ENCODE measurements at places on chromosomes 2 and 18. TPM values are rescaled to one million over a fixed set of nuclear protein-coding genes. Genes with fewer than 3 reads are reported as not detected.

DNA sequence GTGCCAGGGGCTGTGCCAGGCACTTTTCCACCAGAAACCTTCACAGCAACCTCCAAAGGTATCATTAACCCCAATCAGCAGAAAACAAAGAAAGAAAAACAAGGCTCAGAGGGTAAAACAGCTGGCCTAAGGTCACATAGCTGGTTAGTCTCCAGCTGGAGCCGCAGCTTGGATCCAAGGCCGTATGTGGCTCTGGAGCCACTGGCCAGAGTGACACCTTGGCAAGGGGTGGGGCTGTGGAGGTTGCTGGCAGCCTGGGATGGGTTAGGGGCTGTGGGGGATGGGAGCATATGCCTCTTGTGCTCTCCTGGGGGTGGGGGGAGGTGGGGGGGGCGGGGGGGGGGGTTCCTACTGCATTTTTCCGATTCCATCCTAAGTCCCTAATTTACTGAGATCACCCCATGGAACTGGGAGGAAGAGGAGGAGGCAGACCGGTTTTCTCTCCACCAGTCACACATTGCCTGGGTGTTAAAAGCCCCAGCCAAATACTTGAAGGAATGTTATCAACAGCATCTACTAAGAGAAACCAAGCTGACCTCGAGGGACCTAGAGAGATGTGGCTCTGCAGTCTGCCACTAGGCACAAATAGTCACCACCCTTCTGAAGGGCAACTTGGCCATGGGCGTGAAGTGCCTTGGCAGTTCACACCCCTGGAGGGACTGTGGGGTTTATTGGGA lies 8.0 kb downstream of the HAAO start:
- no peak for DNase-seq

GRCh38 chr2:105307962-105308361 lies 21.6 kb downstream of the TGFBRAP1 start:
- no peak for DNase-seq

GRCh38 chr2:46183426-46183825 lies 113.8 kb upstream of the EPAS1 start:
- no peak for DNase-seq

- no peak for DNase-seq
Measured at GRCh38 chr18:44799382-44799906, 118.8 kb downstream of the SETBP1 start.

DNA sequence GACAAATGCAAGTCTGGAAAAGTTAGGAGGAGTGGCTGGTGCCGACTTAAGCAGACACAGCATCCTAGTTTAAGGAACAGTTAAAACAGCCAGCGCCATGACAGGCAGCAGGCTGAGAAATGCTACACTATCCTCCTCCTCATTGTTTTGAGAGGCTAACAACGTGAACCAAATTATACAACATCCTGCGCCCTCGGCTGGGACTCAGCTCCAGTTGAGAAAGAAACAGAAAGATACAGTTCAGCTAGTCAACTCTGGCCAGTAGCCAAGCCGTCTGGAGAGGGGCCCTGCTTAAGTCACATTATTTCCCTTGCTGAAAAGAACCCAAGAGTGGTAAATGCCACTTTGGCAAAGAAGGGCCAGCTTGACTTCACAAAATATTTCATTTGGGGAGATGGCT lies 90.2 kb downstream of the BCL11A start:
- DNase-seq, result no peak

- no peak for DNase-seq
Measured at GRCh38 chr2:233828546-233829192, 25.7 kb downstream of the HJURP start.

GRCh38 chr18:13831864-13832508 lies 8.0 kb downstream of the MC5R start:
- DNase-seq, result no peak

Gene FN1
- 4,728 TPM for total RNA-seq

Gene CXCR1
- total RNA-seq, result not detected

Gene GNLY
- not detected for total RNA-seq

Gene TRIM43
- not detected for total RNA-seq
